A549 treated with AZD2906 at 1 μM for 4 hours (cell line): ENCODE measurements at places on chromosomes 7 and 10. TPM values are rescaled to one million over a fixed set of nuclear protein-coding genes. Genes with fewer than 3 reads are reported as not detected.

INMT gene
- total RNA-seq = 0.03 TPM in 1 of 5 replicates, not detected in the others

FBXL13 gene
- total RNA-seq = 0.18 to 0.53 TPM (median 0.40 TPM) in 5 replicates

RAPGEF5 gene
- total RNA-seq = 0.05 to 0.23 TPM (median 0.09 TPM) in 5 replicates

OGDHL gene
- 0.46 to 0.59 TPM (median 0.47 TPM) in 5 replicates for total RNA-seq

RASSF4 gene
- total RNA-seq = 4.4 to 5.7 TPM (median 5.0 TPM) in 5 replicates

PROSER2 gene
- total RNA-seq = 32.8 to 46.7 TPM (median 46.4 TPM) in 5 replicates

GPR26 gene
- total RNA-seq = not detected in 5 replicates

NRF1 gene
- 9.2 to 10.3 TPM (median 9.8 TPM) in 5 replicates for total RNA-seq

SLC16A12 gene
- 0.45 to 1.2 TPM (median 0.93 TPM) in 5 replicates for total RNA-seq

PSMA2 gene
- 176 to 198 TPM (median 188 TPM) in 5 replicates for total RNA-seq

GJD4 gene
- total RNA-seq = not detected in 5 replicates

NPSR1 gene
- not detected in 5 replicates for total RNA-seq

C10orf67 gene
- 0.05 to 0.19 TPM (median 0.09 TPM) in 4 of 5 replicates, not detected in the other for total RNA-seq

ABCA13 gene
- total RNA-seq = 0.03 to 0.07 TPM (median 0.06 TPM) in 5 replicates

CD36 gene
- total RNA-seq = 0.07 to 0.20 TPM (median 0.09 TPM) in 4 of 5 replicates, not detected in the other

ZP3 gene
- total RNA-seq = 16.1 to 21.6 TPM (median 19.7 TPM) in 5 replicates

GRB10 gene
- 53.8 to 57.6 TPM (median 55.7 TPM) in 5 replicates for total RNA-seq

RBP4 gene
- 5.6 to 10.8 TPM (median 9.0 TPM) in 5 replicates for total RNA-seq

ZPBP gene
- total RNA-seq = not detected in 5 replicates

FAM25G gene
- total RNA-seq = 0.73 to 1.2 TPM (median 0.90 TPM) in 4 of 5 replicates, not detected in the other

ZNF862 gene
- 2.3 to 3.4 TPM (median 2.7 TPM) in 5 replicates for total RNA-seq

FBH1 gene
- total RNA-seq = 30.1 to 40.3 TPM (median 38.9 TPM) in 5 replicates

WDFY4 gene
- total RNA-seq = 0.03 to 0.11 TPM (median 0.06 TPM) in 4 of 5 replicates, not detected in the other

EVX1 gene
- 0.09 to 0.22 TPM (median 0.14 TPM) in 5 replicates for total RNA-seq

OR6V1 gene
- not detected in 5 replicates for total RNA-seq

MINDY4 gene
- total RNA-seq = 2.3 to 2.4 TPM (median 2.3 TPM) in 5 replicates

CH25H gene
- 0.51 to 0.77 TPM (median 0.68 TPM) in 5 replicates for total RNA-seq

ZNF777 gene
- total RNA-seq = 17.6 to 22.5 TPM (median 21.0 TPM) in 5 replicates

PTF1A gene
- not detected in 5 replicates for total RNA-seq

COL28A1 gene
- 0.42 to 1.1 TPM (median 0.57 TPM) in 5 replicates for total RNA-seq

OR2A5 gene
- not detected in 5 replicates for total RNA-seq

PRLHR gene
- total RNA-seq = not detected in 5 replicates

DRGX gene
- 0.02 to 0.03 TPM in 2 of 5 replicates, not detected in the others for total RNA-seq

GRM3 gene
- not detected in 5 replicates for total RNA-seq
